ENCODE measurements at places on chromosomes 16 and 17.

- DNase-seq = no peak
Measured at GRCh38 chr17:39769974-39770587, 32.3 kb downstream of the GRB7 start.

- DNase-seq = no peak
Measured at GRCh38 chr17:36544044-36544306, 744 bp upstream of the GGNBP2 start.

DNA sequence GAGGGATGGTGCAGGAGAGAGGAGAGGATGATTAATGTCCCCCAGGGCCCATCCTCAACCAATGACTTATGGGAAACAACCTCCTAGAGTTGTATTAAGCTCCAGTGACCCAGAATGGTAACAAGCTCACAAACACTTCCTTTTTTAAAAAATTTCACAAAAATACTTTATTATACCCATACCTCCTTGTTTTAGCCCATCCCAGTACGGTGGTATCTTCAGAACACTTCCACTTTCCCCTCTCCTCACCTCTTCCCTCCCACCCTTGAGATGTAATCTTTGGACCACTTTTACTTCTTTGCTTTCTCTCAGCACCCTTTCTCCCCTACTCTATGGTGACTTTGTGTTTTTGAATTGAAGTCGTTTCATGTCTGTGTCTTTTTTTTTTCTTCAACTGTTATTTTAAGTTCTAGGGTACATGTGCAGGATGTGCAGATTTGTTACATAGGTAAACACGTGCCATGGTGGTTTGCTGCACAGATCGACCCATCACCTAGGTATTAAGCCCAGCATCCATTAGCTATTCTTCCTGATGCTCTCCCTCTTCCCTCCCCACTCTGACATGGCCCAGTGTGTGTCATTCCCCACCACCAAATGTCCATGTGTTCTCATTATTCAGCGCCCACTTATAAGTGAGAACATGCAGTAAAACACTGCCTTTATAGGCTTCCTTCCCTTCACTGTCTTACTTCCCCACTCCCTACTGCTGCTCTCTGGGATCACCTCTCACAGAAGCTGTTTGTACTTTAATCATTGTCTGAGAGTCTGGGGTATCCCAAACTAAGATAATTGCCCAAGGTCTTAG lies 124.5 kb downstream of the PRKCB start:
- no peak for DNase-seq

DNA sequence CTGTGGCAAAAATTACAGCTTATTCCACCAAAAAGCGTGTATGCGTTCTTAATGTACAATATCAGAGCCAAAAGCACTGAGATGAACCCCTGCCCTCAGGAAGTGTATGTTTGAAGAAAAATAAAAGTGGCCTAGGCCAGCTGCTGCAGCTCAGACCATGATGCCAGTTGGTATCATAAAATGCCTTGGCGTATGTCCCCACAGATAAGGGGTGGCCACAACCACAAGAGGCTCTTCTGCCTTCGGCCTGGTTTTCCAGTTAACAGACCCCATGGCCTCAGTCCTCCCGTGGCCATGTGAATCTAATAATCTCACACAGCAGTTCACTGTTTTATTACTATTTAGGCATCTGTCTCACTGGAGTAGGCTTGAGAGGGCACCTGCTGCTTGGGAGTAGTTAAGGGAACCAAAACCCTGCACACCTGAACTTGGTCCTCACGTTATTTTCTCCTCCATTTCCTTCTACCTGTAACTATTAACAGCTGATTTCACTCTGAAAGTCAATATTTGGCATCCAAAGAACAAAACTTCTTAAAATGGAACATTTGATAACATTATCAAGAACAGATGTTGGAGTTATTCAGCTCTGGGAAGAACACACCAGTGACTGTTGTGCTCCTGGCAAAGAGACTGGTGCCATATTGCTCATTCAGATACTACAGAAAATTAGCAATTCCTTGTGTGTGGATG lies 34.8 kb upstream of the ERN1 start:
- DNase-seq = no peak

DNA sequence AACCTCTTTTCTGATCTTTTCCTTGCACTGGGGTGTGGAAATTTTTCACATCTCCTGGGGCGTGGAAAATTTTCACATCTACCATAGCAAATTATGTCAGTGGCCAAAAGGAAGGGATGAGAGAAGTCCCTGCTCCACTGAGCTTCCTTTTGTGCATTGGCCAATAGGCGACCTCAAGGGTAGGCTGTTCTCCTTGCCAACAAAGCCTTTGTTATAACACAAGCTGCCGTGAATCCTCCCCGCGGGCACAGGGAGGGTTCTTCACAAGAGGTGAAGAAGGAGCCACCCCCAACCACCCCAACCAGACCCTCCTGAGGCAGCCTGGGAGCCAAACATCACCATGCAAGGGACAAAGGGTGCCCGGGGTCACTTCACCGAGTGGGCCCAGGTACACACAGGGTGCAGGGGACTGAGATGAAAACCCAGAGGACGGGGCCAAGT lies 6.5 kb downstream of the SLC5A11 start:
- no peak for DNase-seq

DNA sequence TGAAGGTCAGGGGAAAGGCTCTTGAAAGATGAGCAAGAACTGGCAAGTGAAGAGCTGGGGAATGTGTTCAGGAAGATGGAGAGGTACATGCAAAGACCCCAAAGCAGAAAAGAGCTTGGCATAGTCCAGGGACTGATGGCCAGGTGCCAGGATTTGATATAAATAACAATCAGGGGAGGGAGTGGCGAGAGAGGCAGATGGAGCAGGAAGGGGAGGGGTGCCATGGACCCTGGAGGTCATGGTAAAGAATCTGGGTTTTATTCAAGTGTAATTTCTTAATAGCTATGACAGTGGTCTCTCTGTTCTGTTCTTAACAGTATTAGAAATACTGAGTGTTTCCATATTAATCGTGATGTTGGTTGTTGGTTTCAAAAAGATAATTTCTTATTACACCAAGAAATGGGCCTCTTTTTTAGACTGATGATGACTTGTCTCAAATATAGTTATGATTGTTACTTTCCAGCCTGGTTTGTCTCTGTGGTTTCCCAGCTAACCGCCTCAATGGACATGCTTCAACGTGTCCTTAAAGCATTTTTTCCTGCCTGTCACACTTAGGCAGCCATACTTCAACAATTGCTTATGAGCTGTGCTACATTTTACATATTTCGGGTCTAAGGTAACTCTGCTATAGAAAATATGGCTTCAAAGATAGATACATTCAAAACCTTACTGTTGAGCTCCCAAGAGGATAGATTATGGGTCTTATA lies 49.4 kb downstream of the MYH10 start:
- DNase-seq = no peak

DNA sequence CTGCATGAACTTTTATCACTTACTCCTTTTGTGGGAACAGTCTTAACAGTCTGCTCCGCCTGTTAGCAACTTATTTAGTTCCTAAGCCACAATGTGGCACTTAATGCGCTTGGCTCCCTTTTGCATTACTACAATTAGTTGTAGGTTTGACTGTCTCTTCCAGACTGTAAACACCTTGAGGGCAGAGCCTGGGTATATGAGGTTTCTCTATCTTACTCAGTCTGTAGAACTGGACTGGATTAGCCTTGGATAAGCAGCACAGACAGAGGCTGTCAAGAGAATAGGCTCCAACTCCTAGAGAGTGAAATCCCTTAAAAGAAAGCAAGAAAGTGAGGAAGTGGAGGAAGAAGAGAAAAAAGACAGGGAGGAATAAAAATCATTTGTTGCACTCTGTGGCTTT lies 268.3 kb upstream of the MAF start:
- DNase-seq = no peak

GRCh38 chr16:49543631-49543946 lies 170.0 kb downstream of the C16orf78 start:
- DNase-seq = peak; percentile 51

- no peak for DNase-seq
Measured at GRCh38 chr17:64200080-64201032, 62.7 kb downstream of the TEX2 start.

- no peak for DNase-seq
Measured at GRCh38 chr16:70392606-70393005, 45.9 kb downstream of the DDX19A start.

DNA sequence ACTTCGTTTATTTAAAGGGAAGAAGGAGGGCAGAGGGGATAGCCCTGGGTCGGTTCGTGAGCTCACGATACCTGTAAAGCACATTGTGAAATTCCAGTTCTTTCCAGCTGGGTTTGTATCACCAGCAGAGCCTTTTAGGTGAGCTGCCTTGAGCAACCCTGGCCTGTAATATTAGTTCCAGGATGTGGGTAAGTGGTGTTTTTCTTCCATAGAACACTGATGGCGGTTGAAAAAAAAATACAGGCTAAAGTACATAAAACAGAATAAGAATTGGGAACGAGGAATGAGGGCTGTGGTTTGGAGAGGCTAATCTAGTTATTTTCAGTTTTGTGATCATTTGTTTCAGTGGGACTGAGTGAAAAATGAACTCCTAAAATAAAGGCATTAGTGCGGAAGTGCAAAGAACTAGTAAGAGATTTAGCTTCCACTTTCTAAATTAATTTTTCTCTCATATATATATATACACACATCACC lies 20.6 kb downstream of the HS3ST3B1 start:
- no peak for DNase-seq

DNA sequence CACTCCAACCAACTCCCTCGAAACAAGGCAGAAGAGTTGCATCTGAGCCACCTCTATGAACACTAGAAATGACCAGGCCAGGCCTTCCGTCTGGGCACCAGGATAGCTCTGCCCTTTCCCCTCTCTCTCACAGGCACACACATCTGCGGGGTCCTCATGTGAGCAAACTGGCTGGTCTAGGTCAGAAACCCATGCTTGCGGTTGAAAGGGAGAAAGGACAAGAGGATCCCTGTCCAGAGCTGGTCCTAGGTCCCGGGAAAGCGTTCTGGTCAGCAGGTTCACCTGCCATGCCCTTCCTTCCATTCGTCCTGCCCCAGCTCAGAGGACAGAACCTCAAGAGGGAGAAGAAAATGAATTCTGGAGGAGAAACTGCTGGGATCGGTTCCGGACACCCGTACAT lies 2.7 kb downstream of the MNT start:
- DNase-seq = no peak

GRCh38 chr16:10683170-10683569 lies 11.6 kb downstream of the TEKT5 start:
- no peak for DNase-seq

GRCh38 chr17:50424996-50425681 lies 879 bp upstream of the ACSF2 start:
- no peak for DNase-seq

- DNase-seq = no peak
Measured at GRCh38 chr17:66715745-66716156, 119.2 kb upstream of the CACNG5 start.

DNA sequence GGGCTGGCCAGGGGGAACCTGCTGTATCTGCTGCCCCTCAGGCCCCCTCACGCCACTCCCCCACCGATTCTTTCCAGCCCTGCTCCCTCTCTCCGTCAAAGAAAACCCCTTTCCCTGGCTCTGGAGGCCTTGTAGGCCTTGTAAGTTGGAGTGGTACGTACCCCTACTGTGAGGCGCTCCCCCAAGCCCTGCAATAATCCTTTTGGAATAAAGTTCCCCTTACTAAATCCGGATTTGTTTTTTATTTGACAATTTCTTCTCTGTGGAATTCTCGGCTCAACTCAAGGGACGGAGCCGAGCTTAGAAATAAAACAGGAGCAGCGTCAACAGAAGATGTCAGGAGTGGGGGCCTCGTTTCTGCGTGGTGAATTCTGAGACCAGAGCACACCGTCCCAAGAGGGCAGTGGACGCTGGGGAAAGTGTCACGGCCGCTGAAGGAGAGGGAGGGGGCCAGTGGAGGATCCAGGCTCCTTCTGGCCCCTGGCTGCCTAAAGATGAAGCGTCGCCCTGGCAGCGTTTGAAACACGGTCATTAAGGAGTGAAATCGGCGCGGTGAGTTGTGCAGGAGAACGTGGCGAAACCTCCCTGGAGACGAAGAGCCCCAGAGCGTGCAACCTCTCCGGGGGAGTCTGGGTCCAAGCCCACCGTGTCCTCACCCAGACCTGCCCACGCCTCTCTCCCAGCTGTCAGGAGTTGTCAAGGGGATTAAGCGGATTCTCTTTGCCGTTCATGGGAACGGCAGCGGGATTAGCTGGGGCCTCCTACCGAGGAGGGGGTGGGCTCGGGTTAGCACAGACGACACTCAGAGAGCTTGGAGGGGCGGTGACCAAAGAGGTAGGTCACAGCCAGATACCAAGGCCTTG lies 47.0 kb downstream of the SLC7A5 start:
- DNase-seq = no peak

DNA sequence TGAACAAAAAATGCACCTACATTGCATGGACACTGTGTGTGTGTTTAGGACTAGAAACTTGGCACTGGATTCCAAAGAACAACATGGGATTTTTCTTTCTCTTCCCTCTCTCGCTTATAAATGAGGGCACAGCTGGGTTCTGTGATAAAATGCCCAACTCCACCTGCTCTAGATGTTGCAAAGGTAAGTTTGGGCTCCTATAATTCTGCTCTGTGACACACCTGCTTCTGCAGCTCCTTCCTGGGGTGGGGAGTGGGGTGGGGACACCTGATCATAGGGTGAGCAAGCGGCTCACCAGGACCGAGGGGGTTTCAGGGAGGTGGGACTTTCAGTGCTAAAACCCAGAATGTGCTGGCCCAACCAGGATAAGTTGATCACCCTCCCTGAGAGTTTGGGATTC lies 104.3 kb downstream of the AXIN2 start:
- DNase-seq = no peak

GRCh38 chr17:15117239-15117638 lies 147.9 kb downstream of the PMP22 start:
- DNase-seq = no peak

GRCh38 chr16:79932572-79932971 lies 332.0 kb upstream of the MAF start:
- DNase-seq = no peak

DNA sequence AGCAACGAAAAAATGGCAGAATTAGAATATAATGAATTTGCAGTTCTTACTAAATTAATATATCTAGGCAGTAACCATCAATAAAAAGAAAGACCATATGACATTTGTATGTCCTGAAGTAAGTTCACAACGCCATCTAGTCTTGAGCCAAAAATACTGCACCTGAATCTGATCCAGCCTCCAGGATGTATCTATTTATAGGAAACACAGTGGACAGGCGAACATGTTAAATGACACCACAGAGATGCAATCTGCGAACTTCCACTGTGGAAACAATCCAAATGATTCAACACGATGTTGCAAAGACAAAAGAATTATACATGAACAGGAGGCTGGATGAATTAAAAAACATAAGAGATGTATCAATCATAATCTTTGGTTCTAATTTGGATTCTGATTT lies 197.6 kb downstream of the CDH13 start:
- no peak for DNase-seq

- DNase-seq = peak; percentile 84
Measured at GRCh38 chr16:67939507-67940445, 3.1 kb upstream of the PSMB10 start.

GRCh38 chr16:50067290-50067853 lies 1.6 kb downstream of the HEATR3 start:
- DNase-seq = peak; percentile 31

- no peak for DNase-seq
Measured at GRCh38 chr16:81216706-81217105, 21.8 kb upstream of the BCO1 start.

- no peak for DNase-seq
Measured at GRCh38 chr16:533391-534123, 6.0 kb downstream of the CAPN15 start.
